ENCODE measurements at places on chromosomes 16 and 17.
A peak's percentile ranks its signal among the peaks of the same experiment; 100 is the strongest.

DNA sequence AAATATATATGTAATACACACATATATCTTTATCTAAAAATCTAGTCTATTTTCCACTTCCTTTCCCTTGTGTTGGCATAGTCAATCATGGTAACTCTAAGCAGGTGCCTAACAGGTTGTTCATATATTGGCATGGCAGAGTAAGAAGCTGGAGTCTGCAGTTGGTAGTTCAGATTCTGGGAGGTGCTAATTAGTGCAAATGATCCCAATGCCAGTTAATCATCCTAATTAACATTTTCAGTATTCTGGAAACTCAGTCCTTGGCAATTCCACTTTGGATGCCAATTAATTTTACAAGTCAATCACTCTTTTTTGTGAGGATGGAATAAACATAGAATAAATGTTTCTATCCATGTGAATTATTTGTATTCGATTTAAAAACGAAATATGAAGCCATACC, 863.7 kb upstream of the SOX9 start:
- DNase-seq, result no peak

DNA sequence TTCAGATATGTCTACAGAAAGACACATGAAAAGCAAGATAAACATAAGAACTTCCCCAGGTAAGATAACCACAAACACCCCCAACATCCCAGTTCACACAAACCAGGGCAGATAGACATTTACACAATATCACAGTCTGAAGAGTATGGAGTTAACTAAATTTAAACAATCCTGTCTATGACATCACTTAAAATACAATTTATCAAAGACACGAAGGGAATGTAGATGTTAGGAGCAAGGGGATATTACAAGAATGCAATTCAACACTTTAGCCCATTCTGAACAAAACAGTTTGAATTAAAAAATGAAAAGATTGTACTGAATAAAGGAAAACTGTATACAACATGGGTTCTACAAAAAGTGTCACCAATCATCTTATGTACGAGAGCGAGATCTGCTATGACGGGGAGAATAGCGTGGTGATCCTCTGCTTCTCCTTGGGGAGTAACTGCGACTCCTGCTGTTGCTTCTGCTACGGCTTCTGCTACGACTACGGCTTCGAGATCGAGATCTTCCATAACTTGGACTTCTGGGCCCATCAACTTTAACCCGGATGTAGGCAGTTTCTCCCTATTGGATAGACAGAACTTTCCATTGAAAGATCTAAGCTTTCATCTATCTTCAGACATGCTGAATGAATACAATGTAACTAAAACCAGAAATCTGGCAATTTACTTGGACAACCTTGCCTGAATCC, 1.9 kb downstream of the SRSF1 start:
- no peak for DNase-seq

DNA sequence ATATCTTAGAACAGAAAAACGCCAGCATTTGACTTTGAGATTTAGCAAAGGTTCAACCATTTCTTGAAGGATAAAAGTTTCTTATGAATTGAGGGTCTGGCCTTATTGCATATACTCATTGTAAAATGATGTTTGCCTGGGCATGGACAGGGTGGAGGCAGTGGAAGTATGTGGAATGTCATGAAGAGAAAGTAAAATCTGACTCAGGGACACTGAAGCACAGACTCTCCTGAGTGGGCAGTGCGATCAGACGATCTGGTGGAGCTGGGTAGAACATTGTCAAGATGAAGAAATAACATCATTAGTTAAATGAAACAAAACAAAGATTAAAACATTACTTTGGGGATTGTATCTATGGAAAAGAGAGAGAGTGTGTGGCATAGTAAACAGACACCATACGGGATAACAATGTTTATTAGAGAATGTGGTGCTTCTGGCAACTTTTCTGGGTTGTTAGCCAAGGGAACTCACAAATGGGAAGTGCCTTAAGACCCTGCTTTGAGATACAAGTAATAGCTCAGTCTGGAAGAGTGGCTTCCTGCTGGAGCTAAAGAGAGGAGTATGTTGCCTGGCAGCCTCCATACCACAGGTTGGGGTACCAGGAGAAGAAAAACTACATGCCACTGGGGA, 4.4 kb downstream of the MAP3K3 start:
- no peak for DNase-seq

GRCh38 chr17:78356101-78356713, 3.7 kb downstream of the SOCS3 start:
- DNase-seq, result peak; percentile 71

DNA sequence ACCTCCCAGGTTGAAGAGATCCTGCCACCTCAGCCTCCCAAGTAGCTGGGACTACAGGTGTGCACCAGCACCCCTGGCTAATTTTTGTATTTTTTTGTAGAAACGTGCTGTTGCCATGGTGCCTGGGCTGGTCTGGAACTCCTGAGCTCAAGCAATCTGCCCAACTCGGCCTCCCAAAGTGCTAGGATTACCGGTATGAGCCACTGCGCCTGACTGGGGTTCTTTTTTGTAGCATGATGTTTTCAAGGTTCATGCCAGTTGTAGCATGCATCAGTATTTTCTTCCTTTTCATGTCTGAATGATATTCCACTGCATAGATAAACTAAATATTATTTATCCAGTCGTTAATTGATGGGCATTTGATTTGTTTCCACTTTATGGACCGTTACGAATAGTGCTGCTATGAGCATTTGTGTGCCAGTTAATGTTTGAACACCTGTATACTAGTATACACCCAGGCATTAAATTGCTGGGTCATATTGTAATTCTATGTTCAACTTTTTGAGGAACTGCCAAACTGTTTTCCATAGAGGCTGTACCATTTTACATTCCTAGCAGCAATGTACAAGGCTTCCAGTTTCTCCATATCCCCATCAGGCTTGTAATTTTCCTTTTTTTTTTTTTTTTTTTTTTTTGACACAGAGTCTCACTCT, 24.8 kb upstream of the CEP20 start:
- DNase-seq, result no peak

All from stimulated activated CD8-positive, alpha-beta memory T cell treated with anti-CD3 and anti-CD28 coated beads, Interleukin-4, amount 100 ng/mL, for 4 hours (primary cell).